Activated CD4-positive, alpha-beta T cell treated with anti-CD3 and anti-CD28 coated beads, Interleukin-2, amount 50 U/mL, for 1 hour (primary cell): ENCODE measurements at places on chromosomes 4 and X.

- DNase-seq: no peak
Measured at GRCh38 chr4:8079031-8079885, 79.4 kb downstream of the ABLIM2 start.

DNA sequence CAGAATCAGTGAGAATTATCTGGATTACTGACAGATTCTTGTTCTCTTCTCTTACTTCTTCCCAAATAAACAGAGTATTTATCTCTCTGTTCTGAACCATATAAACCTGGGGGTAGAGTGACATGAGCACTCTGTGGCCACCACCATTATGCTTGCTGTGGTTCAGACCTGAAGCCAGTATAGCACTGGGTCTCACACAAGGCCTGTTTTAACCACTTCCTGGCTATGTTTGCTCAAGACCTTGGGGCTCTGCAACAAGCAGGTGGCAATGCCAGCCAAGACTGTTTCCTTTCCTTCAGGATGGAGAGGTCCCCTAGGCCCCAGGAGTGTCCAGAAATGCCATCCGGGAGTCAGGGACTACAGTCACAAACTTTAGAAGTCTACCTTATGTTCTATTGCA is 21.7 kb upstream of the HEPH start:
- DNase-seq: no peak

DNA sequence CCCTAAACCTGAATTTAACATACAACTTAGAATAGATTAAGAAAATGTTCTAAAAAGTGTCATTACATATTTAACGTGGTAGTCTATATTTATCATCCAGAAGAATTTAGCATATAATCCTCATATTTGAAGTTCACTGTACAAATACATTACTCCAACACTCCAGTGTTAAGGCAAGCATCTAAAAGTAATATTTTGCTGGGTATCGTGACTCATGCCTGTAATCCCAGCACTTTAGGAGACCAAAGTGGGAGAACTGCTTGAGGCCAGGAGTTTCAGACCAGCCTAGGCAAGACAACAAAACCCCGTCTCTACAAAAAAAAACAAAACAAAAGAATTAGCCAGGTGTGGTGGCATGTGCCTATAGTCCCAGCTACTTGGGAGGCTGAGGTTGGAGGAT is 24.8 kb downstream of the LRBA start:
- no peak for DNase-seq

DNA sequence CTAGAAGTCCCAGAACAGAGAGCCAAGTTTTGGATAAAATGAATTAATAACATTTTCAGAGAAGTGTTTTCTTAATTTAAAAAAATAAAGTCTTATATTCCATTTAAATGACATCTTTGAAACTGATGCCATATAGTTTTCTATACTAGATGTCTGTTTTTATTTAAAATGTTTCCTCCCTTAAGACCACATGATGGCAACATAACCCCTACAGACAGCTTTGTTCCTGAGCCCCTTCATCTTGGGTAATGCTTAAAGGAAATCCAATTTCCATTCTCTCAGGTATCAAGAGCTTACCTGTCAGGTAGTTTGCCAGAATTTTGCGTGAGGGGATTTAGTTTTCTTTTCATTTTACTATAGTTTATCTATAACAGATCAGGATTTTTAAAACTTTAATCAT is 181.4 kb upstream of the UGT8 start:
- no peak for DNase-seq

- no peak for DNase-seq
Measured at GRCh38 chr4:73684097-73684496, 56.3 kb upstream of the CXCL8 start.

GRCh38 chr4:2364654-2365053 is 53.8 kb downstream of the ZFYVE28 start:
- DNase-seq: peak; percentile 58

DNA sequence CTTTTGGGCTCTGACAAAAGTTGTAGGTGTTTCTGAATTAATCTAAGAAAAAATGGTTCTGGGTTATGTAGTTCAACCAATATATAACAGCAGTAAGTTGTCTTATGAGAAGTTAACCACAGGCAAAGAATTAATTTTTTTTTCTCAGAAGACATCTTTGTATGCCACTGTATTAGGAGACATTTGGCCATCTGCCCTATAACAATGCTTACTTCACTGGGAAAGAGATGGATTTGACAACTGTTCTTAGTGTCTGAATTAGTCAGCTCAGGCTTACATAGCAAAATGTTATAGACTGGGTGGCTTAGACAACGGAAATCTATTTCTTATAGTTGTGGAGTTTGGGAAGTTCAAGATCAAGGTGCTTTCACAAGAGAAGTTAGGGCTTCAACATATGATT is 508.1 kb downstream of the STIM2 start:
- DNase-seq: no peak

GRCh38 chr4:38149997-38150671 is 189.9 kb downstream of the PTTG2 start:
- no peak for DNase-seq

DNA sequence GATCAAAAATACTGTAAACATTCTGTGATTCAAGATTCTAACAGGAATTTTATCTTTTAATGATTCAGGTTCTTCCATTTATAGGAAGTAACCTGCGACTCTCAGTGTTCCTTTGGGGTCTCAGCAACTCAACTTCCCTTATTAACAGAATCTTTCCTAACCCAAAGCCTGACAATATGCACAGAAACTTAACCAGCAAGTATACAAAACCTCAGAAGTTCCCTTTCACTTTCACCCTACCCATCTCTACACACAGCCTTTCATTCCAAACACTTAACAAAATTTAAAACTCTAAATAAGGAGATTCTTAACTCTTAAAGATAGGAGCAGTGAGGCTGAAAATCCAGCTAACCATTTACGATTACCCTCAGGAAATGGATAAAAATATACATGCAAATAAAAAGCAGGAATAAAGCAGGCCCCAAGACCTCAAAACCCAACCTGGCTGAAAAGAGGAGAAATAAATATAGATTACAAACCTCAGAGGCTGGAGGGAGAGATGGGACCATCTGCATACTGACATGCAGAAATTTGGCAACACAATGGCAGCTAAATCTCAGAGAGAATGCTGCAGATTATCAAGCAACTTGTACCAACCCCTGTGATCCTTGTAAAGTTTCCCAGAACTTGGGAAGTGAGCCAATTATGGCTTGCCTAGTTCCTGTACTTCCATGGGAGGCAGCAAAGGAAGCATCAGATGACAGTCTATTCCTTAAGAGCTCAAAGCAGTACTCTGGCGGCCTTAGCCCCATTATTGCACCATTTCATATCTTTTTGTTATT is 101.0 kb downstream of the ATP11C start:
- no peak for DNase-seq

DNA sequence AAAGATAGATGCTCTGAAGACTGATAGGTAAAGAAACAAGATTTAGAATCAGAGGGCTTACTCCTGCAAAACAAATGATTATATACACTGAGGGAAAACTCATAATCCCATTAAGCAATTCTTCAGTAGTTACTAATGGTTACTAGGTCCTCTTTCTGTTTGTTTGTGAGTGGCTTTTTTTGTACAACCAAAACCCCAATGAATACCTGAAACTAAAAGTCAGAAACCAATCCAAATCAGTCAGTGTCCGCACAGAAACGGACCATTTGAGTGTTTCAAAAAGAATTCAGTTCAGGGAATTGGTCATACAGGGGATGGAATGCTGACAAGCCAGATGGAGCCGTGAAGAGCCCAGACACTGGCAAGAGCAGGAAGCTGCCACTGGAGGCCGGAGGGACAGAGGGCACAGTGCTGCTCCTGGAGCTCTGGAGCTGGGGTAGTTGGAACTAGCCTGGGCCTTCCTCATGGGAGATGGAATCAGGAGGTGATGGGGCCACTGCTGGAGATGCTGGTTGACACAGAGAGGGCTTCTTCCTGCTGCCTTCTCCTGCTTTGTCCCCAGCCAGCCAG is 31.9 kb downstream of the SETD7 start:
- no peak for DNase-seq

GRCh38 chr4:135316266-135316779 is 1114.7 kb upstream of the PABPC4L start:
- DNase-seq: no peak

- DNase-seq: no peak
Measured at GRCh38 chr4:85486425-85487086, 11.6 kb downstream of the ARHGAP24 start.

GRCh38 chrX:52118262-52118661 is 49.3 kb upstream of the MAGED4B start:
- DNase-seq: no peak

- DNase-seq: no peak
Measured at GRCh38 chr4:754221-755120, 48.8 kb downstream of the PCGF3 start.

GRCh38 chrX:81377329-81377728 is 175.4 kb downstream of the SH3BGRL start:
- no peak for DNase-seq

DNA sequence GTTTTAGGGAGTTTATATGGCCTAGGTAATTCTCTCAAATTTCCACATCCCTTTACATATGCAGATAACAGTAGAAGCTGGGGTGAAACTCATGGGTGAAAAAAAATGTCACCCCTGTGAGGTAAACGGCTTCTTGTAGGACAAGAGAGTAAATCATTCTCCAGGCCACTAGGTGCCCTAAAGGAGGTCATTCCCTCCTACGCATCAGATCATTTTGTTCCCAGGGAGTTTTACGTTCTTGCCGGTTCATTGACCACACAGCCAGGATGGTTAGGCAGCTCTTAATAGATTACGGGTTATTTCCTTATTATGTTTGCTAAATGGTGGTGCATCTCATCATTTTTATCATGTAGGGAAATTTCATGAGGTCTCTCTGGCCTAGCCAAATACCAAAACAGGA is 225.8 kb upstream of the NOCT start:
- no peak for DNase-seq

- no peak for DNase-seq
Measured at GRCh38 chr4:116705466-116705865, 379.9 kb downstream of the TRAM1L1 start.

- no peak for DNase-seq
Measured at GRCh38 chr4:163591614-163592020, 97.1 kb downstream of the TMA16 start.

DNA sequence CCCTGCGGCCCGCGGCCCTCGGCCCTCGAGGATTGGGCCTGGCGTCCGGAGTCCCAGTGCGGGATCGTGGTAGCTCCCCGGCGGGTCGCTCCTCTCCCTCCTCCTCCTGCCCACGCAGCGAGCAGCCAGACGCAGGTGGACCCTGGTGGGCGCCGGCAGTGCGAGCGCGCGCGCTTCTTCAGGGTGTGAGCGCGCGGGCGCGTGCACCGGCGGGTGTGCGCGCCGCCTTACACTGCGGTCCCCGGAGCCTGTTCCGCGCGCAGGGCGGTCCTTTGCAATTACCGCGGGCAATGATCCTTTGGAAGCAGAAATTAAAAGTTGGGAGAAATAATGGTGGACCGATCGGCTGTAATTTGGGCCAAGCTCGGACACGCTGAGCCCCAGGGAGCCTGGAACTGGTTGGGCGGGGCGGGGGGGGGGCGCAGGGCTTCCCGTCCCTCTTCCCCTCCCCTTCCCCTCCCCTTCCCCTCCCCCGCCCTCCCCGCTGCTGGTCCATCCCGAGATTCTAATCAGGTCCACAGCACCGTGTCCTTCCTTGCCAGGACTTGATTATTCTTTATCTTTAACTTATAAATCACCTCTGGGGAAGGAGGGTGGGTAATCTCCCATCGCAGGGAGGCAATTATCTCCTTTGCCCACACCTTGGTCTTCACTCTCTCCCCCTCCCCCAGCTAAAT is 1.6 kb upstream of the NKX1-1 start:
- DNase-seq: no peak

- no peak for DNase-seq
Measured at GRCh38 chr4:581753-582361, 5.8 kb upstream of the TMEM271 start.

DNA sequence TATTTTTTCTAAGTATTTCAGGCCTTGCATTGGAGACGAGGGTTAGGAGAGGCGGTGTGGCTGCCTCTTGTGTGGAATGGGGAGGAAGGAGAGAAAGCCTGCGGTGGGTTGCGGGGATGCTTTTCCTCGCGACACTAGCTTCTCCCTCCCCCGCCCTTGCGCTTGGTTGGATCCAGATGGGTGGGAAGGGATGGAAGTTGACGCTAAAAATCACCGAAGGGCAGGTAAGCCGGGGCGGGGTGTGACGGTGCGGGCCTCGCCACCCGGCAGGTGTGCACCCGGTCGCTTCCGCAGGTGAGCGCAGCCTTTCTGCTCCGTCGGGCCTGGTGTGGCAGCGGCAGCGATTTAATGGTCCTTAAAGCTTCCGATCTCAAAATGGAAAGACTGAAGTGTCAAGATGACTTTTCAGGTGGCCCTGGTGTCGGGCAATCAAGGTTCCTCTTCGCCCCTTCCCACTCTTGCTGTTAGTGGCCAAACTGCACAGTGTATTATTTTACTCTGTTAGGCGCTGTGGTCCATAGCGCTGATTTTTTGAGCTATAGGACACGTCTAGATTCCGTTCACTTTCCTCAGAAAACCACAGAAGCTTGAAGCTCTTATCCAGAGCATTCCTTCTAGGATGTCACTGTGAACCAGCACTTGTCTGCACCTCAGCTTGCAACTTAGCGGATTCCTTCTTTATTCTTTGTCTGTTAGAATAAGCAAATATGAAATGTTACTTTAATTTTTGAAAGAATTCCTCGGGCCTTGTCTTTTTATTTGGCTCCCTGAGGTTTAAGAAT is 765 bp downstream of the ENOPH1 start:
- peak; percentile 52 for DNase-seq

GRCh38 chr4:7907142-7907541 is 32.5 kb downstream of the AFAP1 start:
- no peak for DNase-seq

GRCh38 chr4:48109413-48110263 is 24.4 kb downstream of the TXK start:
- no peak for DNase-seq

DNA sequence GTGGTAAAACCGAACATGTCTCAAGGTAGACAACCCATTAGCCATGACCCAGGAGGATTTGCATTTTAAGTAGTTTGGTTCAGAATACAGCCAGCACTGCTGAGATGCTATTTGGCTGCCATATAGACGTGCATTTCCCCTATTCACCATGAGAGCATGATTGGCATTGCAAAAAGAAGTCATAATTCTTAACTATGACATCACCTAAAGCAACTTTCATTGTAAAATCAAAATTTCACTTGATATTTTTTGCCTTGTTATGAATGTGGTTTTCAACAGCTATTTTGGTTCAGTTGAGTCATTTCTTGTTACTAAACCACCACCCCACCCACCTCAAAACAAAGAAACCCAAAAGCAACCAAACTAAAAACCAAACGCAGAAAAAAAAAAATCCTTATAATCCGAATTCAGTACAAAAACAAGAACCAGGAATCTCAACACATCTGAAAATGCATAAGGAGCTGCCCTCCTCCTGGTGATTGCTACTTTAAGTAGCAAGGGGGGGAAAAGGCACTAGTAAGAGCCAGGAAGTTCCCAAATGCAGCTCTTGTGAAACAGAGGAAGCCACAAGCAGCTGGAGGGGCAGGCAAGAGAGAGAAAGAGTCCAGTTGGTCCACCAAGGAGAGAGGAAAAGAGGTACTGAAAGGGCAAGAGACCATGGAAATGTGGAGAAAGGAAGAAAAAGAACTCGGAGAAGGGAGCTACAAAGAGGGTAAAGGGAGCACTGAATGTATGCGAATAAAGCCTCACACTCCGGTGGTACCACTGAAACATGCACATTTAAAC is 3.1 kb downstream of the SLITRK4 start:
- no peak for DNase-seq
